CD8-positive, alpha-beta memory T cell (primary cell): ENCODE measurements at places on chromosomes 5 and 9.
A peak's percentile ranks its signal among the peaks of the same experiment; 100 is the strongest.

GRCh38 chr5:137995749-137996128 is 37.1 kb downstream of the FAM13B start:
- no peak overlapping the region for H3K4me3 ChIP-seq
- H3K27ac ChIP-seq, result peak overlapping the region; percentile 49
- no peak for DNase-seq
- H3K36me3 ChIP-seq, result peaks cover 9% of the 10 kb centered on the region

DNA sequence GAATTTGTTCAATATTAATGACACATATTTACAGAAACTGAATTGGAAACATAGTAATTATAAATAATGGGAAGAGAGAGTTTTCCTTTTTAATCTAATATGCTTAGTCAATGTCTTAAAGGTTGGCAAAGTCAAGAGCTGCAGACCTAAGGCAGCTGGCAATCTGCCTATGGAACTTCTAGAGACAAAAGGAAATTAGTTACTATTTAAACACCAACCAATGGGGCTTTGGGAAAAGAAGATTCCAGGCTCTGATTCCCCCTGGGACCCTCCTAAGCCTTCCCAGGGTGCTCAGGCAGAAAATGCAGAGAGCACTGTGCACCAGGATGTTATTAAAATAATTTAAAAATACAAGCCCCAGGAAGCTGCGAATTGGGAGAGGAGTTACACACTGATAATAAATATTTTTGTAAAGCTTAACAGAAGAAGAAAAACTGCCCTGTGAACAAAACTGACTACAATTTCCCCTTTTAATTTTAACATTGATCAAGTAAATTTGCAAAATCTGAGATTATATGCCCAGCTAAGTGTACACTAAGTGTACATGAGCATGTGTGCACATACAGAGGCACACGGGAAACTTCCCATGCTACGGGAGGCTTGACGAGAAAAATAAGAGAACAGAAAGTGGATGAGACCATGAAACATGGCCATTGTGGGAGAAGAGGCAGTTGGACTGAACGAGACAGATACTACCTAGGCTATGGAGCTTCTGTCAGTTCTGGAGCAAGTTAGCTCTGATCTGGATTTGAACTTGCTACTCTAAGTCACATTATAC is 77.4 kb upstream of the ADAMTS16 start:
- DNase-seq, result no peak
- H3K27ac ChIP-seq, result no peak overlapping the region
- no peak overlapping the region for H3K4me3 ChIP-seq
- no peaks in the 10 kb centered on the region for H3K27me3 ChIP-seq
- no peaks in the 10 kb centered on the region for H3K36me3 ChIP-seq
- no peaks in the 10 kb centered on the region for H3K4me1 ChIP-seq

DNA sequence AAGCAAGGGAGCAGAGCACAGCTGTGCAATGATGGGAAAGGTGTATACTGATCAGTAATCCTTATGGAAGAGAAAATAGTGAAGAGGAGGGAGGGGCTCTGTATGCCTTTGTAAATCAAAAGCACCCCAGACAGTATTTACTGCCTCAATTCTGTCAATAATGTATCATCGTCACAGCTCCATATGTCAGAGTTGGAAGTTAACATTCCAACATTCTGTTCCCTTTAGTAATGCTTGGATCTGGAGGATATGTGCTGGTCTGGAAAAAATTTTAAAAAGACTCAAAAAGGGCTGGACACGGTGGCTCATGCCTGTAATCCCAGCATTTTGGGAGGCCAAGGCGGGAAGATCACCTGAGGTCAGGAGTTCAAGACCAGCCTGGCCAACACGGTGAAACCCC is 310.4 kb downstream of the ACTL7B start:
- H3K4me3 ChIP-seq, result no peak overlapping the region
- H3K27ac ChIP-seq, result no peak overlapping the region
- H3K36me3 ChIP-seq, result no peaks in the 10 kb centered on the region
- no peaks in the 10 kb centered on the region for H3K27me3 ChIP-seq
- H3K4me1 ChIP-seq, result no peaks in the 10 kb centered on the region

DNA sequence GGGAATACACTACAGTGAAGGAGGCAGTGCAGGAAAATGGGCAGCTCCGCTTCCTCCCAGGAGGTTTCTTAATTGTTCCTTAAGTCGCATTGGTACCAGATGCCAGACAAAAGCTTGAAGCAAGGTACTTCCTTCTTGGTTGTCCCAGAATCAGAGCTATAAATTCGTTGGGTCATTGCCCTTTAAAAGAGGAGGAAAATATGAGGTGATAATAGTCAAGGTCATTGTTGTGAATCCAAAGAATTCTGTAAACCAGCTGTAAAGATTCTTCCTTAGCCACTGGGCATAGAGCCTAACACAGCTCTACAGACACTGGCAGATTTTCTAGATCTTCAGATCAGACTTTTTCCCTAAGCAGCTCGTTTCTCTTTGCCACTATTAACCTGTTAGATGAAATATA is 444.1 kb upstream of the TLE4 start:
- H3K27ac ChIP-seq, result no peak overlapping the region
- H3K4me3 ChIP-seq, result no peak overlapping the region
- H3K4me1 ChIP-seq, result no peaks in the 10 kb centered on the region
- H3K36me3 ChIP-seq, result no peaks in the 10 kb centered on the region
- H3K27me3 ChIP-seq, result no peaks in the 10 kb centered on the region

- no peak for DNase-seq
- H3K4me1 ChIP-seq, result no peaks in the 10 kb centered on the region
- H3K27ac ChIP-seq, result no peak overlapping the region
- no peak overlapping the region for H3K4me3 ChIP-seq
- H3K27me3 ChIP-seq, result no peaks in the 10 kb centered on the region
Observed at GRCh38 chr9:70753311-70753710, 338.9 kb upstream of the KLF9 start.

DNA sequence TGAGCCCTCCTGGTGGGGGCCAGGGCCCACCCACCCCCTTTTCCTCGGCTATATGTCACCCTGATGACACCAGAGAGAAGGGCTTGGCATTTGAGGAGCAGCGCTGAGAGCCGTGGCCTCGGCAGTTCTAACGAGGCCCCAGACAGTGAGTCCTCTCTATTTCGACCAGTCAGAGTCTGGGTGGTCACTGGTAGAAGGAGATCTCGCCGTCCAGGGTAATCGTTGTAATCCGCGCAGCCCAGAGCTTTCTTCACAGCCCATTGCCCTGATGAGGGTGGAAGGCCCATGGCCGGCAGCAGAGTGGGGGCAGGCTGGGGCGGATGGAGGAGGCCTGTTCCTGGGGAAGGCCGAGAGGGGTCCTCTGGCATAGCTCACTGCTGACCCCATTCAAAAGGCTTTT is 70.2 kb downstream of the PSMB7 start:
- H3K27me3 ChIP-seq, result no peaks in the 10 kb centered on the region
- no peak overlapping the region for H3K4me3 ChIP-seq
- no peak overlapping the region for H3K27ac ChIP-seq
- H3K36me3 ChIP-seq, result peaks cover 11% of the 10 kb centered on the region
